ENCODE measurements at places on chromosomes 11 and 22.

DNA sequence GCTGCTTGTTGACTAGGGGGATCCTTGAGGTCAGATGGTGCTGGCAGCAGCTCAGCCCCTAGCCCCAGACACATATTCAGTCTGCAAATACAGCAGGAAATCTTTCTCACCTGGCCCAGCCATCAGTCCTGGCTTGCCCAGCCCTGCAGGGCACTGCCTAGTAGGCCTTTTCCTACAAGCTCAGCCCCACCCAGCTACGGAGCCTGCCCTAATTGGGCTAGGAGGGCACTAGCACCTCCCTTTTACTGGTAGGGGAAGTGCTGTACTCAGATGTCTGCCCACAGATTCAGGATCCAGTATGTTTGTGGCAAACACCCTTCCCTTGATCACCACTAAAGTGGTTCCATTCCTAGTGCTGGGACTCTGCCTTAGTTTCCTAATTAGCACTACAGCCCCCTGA lies 257.1 kb upstream of the CADM1 start:
- DNase-seq = no peak

DNA sequence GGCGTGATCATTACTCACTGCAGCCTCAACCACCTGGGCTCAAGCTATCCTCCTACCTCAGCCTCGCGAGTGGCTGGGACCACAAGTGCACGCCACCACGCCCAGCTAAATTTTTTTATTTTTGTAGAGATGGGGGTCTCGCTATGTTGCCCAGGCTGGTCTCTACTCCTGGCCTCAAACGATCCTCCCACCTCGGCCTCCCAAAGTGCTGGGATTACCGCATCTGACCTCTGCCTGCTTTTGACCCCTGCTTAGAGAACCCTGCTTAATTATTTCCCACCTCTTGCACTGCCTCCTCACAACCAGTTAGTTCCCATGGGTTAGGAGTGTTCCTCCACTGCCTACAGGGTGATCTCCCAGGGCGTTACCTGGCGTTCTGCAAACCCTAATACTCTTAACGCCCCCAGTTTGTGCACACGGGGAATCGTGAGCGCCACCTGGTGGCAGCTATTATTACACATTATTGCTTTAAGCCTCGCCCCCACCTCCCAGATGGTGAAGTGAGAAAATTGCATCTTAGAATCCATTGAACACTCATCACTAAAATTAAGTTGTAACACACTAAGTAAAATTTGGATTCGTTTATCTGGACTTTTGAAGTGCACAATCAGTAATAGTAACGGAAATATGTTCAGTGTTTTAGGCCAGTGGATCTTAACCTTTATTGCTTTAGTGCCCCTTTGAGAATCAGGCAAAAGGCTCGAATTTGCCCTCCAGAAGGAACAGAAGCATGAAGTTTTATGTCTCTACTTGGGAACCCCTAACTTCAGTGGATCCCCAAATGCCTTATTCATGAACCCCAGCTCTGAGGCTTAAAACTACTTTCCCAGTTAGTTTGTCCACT lies 61.4 kb upstream of the ASPHD2 start:
- no peak for DNase-seq

GRCh38 chr11:67504950-67505581 lies at the start of gene PITPNM1:
Gene PITPNM1, minus strand, starts transcription at chr11:67505363. Its CDS starts 1,183 bp downstream, at chr11:67504180.
- peak; percentile 81 for DNase-seq

DNA sequence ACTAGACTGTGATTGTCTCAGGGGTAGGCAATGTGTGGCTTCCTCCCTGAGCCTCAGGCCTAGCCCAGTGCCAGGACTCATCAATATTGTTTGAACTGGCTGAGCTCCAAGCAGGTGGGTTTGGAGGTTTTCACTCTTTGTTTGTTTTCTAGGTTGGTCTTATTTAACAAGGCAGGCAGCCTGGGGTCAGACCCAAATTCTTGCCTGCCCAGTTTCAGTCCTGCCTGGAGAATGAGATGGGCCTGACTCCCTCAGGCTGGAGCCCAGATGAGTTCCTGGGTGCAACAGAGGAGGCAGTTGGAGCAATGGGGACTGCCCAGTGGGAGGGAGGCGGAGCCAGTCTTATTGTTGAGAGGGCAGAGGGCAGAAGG lies 28.3 kb upstream of the TP53I11 start:
- no peak for DNase-seq

GRCh38 chr11:66076561-66076960 lies 6.5 kb downstream of the PACS1 start:
- no peak for DNase-seq

GRCh38 chr11:69427337-69427736 lies 54.1 kb upstream of the LINC01488 start:
- no peak for DNase-seq

Measured in right hindlimb (tissue), 1 donor.